Kidney epithelial cell (primary cell): ENCODE measurements at places on chromosomes 12 and 14.
A peak's percentile ranks its signal among the peaks of the same experiment; 100 is the strongest.

DNA sequence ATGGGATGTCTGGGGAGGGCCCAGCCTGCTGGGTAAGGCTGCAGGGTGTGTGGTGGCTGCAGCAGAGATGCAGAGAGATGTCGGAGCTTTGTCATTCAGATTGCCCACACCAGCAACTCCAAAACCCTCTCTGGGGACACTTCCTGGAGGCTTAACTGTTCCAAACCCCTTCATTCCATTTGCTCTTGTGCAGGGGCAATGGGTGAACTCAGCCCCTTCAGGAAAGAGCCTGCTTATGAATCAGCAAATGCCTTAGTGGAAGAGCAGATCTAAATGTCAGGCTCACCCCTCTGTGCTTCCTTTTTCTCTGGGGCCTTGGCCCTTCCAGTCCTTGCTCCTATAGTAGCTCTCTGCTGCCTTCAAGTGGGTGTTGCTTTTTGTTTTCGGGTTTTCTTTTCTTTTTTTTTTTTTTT is 36.7 kb upstream of the GPATCH2L start:
- DNase-seq: no peak

GRCh38 chr14:20998674-20999366 is at the start of gene SLC39A2:
Gene SLC39A2 (plus strand): TSS chr14:20999293. CDS start chr14:20999447, 154 bp downstream.
- DNase-seq: peak; percentile 23

- no peak for DNase-seq
Observed at GRCh38 chr12:98456576-98457573, 58.5 kb upstream of the TMPO start.

GRCh38 chr14:89481196-89481595 is 64.2 kb upstream of the FOXN3 start:
- no peak for DNase-seq

- no peak for DNase-seq
Observed at GRCh38 chr14:32896979-32897697, 41.5 kb upstream of the NPAS3 start.

- no peak for DNase-seq
Observed at GRCh38 chr14:66268802-66269334, 217.3 kb upstream of the CCDC196 start.

GRCh38 chr14:68945585-68946488 is 33.3 kb downstream of the ACTN1 start:
- no peak for DNase-seq

- DNase-seq: no peak
Observed at GRCh38 chr12:111035578-111036301, 115.4 kb upstream of the MYL2 start.

DNA sequence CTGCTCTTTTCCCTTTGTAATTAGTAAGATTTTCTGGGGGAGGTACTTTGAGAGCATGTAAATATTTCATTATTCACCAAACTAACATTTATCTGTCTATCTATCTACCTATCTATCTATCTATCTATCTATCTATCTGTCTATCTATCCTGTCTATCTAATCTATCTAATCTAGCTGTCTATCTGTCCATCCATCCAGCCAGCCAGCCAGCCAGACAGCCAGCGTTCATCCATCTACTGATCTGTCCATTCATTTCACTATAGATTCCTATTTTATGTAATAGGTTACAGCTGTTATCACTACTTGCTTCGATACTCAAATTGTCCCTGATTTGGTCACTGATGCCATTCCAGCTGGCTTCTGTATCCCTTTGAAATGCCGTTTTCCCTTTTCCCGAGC is 67.9 kb downstream of the PRMT8 start:
- no peak for DNase-seq

- no peak for DNase-seq
Observed at GRCh38 chr14:74240794-74241651, 1.8 kb downstream of the VSX2 start.

- DNase-seq: no peak
Observed at GRCh38 chr12:1633459-1633858, 4.4 kb downstream of the WNT5B start.

DNA sequence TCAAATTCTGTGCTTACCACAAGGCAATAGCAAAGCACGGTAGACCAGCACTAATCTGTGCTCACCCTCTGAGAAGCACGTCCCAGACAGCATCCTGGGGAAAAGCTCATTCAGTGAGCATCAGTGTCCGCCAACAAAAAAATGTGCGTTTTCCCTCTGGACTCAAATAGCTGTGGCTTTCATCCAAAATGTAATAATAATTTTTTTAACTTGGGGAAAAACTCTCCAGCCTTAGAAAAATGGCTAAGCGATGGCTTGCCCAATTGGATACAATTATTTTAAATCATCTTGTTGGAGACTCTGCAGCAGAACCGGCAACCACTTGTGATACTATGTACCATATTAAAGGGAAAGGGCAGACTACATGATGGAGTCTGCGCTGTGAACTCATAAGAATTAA is 1.1 kb upstream of the KRT77 start:
- no peak for DNase-seq

GRCh38 chr14:77812028-77812427 is 12.1 kb downstream of the ADCK1 start:
- DNase-seq: no peak

- DNase-seq: no peak
Observed at GRCh38 chr14:101061411-101062064, 158.0 kb upstream of the RTL1 start.

DNA sequence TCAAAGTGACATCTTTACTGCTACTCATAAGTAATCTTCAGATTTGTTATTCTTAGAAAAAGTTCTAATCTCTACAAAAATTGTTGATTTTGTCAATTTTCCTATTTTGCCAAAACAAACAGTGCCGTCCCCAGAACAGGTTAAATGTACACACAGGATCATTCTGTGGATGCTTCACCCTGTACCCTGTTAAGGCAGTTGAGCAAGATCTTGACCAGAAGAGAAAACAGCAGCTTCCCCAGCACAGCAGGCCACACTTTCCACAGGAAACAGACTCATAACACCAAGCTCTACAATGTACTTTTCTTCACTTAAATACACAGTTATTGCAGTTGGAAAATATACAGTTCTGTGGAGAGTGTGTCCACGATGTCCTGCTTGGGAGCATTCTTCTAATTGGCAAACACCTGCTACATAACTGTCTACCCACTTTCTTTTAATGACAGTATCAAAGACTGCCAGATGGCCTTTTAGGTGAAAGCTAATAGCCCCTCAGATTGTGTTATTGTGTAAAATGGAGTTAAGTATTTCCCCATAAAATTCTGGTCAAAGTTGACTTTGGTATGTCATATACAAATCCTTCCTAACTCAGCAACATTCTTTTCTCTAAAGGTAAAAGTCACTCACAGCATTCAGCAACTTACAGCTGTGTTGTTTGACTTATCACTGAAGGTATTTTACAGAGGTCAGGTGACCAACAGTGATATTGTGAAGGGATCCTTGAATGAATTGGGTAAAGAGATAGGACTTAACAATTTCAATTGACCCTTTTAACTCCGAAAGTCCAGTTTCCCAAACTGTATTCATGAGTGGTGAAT is 77.0 kb downstream of the SEC23A start:
- DNase-seq: no peak

DNA sequence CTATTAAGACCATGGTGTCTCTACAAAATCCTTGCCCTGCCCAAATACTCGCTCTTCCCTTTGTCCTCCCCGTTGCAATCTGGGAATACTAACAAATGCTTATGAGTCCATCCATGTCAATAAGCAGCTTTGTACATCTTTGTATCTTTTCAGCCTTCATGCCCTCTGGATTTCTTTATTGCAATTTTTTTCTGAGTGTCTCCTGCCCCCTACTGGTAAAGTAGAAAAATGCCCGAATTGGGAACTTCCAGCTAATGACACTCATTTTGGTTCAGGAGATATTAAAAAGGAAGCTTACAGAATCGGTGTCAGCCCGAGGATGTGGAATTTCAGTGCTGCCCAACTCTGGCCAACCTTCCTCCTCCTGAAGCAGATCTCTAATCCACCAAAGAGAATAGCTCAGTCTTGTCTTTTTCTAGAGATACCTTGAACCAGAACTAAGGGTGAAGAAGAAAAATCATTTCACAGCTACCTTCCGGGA is 46.0 kb downstream of the SH2B3 start:
- DNase-seq: no peak
